ENCODE measurements at places on chromosomes 3 and 15. TPM values are rescaled to one million over a fixed set of nuclear protein-coding genes. Genes with fewer than 3 reads are reported as not detected.

SEC22A gene
- total RNA-seq, result 10.6 TPM

OR5K3 gene
- total RNA-seq, result not detected

EPHB3 gene
- 6.5 TPM for total RNA-seq

CPLX3 gene
- not detected for total RNA-seq

LTK gene
- total RNA-seq, result 9.2 TPM

TXNRD3 gene
- 19.3 TPM for total RNA-seq

ACKR4 gene
- 0.12 TPM for total RNA-seq

MYL3 gene
- not detected for total RNA-seq

- DNase-seq, result no peak
Observed at GRCh38 chr15:82114660-82115059, 68.8 kb upstream of the MEX3B start.

DNA sequence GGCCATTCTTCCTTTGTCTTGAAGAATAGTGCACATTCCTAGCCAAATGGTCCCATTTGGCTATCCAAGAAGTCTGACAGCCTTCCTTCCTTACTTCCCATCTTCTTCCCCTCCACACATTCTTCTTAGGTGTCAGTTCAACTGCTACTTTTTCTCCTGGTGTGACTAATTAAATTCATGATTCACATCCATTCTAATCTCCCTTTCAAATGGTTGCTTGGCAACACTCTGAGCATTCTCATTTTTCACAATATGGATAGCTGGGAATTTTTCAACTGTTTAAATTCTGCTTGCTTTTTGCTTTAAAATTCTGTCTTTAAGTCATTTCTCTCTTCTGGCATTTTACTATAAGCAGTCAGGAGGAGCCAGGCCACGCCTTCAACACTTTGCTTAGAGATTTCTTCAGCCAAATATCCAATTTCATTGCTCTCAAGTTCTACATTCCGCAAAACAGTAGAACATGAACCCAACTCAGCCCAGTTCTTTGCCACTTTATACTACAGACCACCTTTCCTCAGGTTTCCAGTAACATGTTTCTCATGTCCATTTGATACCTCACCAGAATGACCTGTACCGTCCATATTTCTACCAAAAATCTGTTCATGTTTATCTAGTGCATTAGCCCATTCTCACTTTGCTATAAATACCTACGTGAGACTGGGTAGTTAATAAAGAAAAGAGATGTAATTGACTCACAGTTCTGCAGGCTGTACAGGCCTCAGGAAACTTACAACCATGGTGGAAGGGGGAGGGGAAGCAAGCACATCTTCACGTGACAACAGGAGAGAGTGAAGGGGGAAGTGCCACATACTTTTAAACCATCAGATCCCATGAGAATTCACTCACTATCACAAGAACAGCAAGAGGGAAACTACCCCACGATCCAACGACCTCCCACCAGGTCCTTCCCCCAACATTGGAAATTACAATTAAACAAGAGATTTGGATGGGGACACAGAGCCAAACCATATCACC, 31.9 kb upstream of the MCF2L2 start:
- DNase-seq, result no peak

DNA sequence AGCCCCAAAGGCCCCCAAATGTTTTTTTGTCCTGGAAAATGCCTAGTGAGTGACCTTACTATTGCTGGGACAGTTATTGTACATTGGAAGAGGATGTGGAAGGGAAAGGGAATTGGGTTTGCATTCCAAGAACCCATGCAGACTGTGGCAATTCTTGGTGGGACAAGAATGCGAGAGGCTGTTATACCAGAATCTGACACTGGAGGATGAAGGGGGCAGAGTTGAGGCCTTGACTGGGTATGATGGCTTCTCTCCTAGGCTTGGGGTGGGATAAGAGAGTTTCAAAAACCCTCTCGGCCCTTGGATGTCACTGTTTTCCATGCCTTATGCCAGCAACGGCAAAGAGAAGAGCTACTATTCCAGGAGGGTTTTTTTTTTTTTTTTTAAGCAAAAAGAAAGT, 25.3 kb downstream of the IL16 start:
- DNase-seq, result no peak

- no peak for DNase-seq
Observed at GRCh38 chr3:7871003-7871560, 630.5 kb upstream of the LMCD1 start.

DNA sequence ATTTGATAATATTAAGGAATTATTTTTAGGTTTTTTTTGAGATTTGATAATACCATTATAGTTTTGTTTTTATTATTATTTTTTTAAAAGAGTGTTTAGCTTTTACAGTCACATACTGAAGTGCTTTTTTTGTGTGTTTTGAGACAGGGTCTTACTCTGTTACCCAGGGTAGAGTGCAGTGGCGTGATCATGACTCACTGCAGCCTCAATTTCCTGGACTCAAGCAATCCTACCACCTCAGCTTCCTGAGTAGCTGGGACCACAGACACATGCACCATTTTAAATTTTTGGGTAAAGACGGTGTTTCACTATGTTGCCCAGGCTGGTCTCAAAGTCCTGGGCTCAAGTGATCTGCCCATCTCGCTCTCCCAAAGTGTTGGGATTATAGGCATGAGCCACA, 73.0 kb downstream of the SUMF1 start:
- DNase-seq, result no peak

- DNase-seq, result no peak
Observed at GRCh38 chr3:134601539-134602439, 49.0 kb downstream of the KY start.

DNA sequence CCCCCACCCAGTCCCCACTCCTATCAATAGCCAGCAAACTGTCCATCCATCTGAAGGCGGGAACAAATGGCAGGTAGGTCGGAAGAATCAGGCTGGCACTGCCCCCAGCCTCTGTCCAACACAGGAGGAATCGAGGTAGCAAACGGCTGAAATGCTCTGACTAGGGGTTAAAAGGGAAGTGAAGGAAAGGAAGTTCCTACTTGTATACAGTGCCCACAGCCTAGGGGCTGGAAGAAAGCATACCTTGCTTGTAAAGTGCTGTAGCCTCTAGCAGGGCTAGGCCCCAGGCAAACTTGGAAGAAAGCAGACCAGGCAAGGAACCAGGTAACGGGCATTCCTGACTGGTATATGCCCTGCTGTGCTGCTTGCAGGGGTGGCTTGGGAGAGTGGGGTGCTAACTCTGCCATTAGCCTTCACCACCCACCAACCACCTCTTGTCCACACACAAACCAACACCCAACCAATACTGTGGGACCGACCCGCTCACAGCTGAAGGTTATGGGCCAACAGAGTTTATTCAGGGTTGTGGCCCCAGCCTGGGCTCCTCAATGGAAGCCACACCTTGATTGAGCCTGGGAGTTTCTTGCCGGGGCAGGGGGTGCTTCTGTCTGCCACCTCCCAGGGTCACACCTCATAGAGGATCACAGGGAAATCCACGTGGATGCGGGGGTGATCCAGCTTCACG, 2.4 kb downstream of the TUSC2 start:
- DNase-seq, result no peak

GRCh38 chr3:64443546-64444381, 218.5 kb upstream of the PRICKLE2 start:
- no peak for DNase-seq

- DNase-seq, result no peak
Observed at GRCh38 chr3:42936157-42936981, 30.4 kb downstream of the ZNF662 start.

GRCh38 chr3:20246662-20247061, 60.7 kb upstream of the SGO1 start:
- DNase-seq, result no peak

- DNase-seq, result no peak
Observed at GRCh38 chr15:43253431-43254403, 13.0 kb downstream of the TGM5 start.

DNA sequence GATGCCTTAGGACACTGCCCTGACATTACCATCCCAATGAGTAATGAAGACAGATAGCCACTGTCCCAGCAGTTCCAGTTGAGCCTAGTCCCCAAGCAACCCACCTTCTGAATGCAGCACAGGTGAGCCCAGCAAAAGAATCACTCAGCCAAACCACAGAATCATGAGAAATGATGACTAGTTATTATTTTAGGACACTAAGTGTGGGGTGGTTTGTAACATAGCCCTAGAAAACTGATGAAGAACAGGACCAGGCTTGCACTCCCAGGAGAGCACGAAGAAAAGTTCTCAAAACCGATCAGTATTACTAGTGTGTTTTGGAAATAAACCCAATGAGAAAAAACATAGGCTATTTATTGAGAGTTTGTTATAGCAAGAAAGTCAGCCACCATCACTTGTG, 129.6 kb upstream of the CNTN6 start:
- no peak for DNase-seq

GRCh38 chr3:51353691-51354090, 31.4 kb upstream of the MANF start:
- no peak for DNase-seq

- peak; percentile 60 for DNase-seq
Observed at GRCh38 chr15:45399381-45400212, 21.3 kb upstream of the GATM start.

- no peak for DNase-seq
Observed at GRCh38 chr3:15273227-15273626, 59.2 kb downstream of the SH3BP5 start.

GRCh38 chr3:17033516-17034168, 148.9 kb downstream of the PLCL2 start:
- no peak for DNase-seq

DNA sequence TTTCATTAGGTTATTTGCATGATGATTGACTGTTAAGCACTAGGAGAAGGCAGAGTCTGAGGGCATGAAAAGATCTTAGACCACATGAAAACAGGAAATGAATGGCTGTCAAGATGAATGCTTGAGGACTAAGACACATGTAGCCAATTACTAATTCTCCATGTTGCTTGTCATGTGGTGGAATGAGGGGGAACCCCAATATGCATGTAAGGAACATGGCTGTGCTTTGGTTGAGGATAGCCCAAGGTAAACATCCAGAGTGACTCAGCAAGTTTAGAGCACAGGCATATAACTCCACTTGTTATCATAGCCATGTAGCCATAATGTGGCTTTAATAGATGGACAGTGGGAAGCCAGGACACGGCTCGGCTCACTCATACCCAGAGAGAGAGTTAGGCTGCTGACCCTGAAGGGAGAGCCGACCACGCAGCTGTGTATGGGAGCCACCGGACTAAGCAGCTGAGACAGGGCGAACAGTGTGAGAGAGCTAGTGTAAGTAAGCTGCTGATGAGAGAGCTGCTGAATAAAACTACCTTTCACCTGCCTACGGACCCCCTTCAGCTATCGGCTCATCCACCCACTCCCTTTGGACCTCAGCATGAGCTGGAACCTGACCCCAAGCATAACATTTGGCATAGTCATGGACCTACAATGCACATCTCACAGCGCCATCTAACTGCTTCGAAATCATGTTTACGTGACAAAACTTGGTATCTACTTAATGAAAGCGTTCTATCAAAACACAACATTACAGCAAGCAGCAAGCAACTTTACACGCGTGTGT, 37.6 kb downstream of the ANO10 start:
- no peak for DNase-seq

DNA sequence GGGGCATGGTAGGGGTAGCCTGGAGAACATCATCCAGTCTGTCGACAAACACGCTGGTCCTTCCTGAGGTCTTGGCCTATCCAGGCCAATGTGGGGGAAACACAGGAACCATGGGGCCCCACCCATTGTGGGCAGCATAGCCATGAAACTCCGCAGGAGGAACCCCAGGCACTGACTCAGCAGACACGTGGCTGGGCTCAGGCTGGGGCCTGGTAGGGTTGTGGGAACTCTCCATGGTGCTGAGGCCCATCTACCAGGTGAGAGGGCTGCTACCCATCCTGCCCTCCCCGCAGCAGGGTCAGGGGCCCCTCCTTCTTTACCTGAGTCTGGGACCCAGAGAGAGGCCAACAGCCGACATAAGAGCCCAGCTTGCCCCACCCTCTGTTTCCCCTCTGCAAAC, 22.6 kb upstream of the CACNA2D2 start:
- DNase-seq, result peak; percentile 22

DNA sequence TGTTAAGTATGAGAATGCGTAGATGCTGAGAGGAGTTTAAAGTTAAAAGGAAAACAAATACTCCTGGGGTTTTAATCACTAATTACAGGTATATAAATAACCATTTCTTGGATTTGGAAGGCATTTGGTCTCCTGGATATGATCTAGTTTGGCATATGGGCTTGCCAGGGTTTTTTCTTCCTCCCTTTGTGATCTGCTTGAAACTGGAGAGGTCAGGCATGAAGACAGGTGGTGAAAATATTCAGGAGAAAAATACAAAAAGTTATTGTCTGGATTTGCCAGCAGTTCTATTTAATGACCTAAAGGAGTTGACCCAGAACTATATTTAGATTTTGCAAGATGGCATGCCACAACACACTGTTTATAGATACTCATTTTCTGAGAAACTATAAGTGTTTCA, 136.3 kb downstream of the DIPK2A start:
- no peak for DNase-seq

DNA sequence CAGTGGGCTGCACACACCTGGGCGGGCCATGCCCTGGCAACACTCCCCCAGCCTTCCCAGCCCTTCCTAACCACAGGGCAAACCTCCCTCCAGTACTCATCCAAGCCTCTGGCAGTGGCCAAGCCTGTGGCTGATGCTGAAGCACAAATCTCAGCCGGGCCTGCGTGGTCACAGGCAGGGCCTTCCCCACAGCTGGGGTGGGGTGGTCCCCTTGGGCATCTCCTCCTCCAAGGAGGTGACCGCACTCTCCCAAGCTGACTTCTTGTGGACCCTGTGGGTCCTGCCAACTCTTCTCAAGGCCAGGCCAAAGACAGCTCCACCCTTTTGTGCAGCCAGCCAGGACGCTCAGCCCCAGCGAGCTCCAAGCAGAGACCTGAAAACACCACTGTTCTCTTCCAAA, 21.4 kb downstream of the GRAMD2A start:
- DNase-seq, result no peak

DNA sequence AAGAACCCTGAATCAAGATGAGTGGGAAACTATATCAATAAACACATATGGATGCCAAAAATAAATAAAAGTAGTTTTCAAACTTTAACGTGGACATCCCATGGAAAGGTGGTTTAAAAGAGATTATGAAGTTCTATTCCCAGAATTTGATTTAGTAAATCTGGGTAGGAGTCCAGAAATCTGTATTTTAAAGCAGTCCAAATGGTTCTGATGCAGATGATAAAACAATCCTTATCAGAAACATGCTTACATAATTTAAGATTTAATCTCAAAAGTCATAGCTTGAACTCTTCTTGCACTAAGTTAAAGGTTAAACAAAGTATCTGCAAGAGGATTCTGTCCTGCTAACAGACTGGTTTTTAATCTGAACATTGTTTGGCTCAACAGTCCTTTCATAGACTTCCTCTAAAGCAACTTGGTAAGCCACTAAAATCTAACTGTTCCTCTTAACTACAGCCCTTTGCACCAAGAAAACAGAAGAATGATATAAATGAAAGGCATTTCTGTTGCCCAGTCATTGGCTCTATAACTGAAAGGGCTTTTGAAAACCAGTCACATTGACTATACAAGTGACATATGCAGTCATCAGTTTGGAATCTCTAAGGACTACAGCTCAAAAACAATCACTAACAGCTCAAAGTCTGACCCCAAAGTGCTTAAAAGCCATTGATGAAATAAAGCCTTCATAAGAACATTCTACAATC, 23.4 kb upstream of the MAP4 start:
- DNase-seq, result peak; percentile 74

All from HCT116 (cell line).